ENCODE measurements at places on chromosomes 11 and 22. TPM values are rescaled to one million over a fixed set of nuclear protein-coding genes. Genes with fewer than 3 reads are reported as not detected.

The OR8K3 gene
- polyA plus RNA-seq, result not detected

The RIC3 gene
- polyA plus RNA-seq, result 72.4 TPM

- no peaks in the 10 kb centered on the region for H3K36me3 ChIP-seq
- no peak overlapping the region for H3K27ac ChIP-seq
- H3K4me1 ChIP-seq, result peaks cover 13% of the 10 kb centered on the region
- H3K27me3 ChIP-seq, result no peaks in the 10 kb centered on the region
- no peak for DNase-seq
Measured at GRCh38 chr11:63609536-63609935, 4.7 kb downstream of the PLAAT3 start.

The SIDT2 gene
- polyA plus RNA-seq, result 291 TPM

DNA sequence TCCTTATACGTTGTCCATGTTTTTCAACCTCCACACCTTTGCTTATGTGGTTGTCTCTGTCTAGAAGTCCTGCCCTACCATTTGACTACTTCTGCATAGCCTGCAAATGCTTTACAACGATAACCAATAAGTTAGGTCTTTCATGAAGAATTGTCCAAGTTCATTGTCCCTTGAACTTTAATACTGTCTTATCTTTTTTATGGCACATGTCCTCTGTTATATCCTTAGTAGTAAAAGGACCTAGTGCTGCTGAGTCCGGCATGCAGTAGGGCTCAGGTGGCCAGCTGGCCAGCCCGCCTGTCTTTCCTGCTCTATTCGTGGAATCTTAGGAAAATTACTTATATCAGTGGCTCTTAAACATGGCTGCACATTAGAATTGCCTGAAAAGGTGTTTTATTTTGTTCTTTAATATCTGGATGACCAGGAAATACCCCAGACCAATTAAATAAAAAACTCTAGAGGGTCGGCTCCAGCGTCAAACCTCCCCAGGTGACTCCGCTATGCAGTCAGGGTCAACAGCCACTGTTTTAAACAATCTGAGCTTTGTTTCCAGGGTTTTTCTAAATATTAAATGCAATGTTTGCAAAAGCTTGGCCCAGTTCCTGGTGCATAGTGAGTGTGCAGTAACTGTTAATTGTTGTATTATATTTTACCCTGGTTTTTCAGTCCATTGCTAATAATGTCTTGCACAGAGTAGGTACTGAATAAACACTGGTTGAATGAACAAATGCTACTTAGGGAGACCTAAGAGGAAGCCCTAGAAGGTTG lies 64.6 kb upstream of the SESN3 start:
- H3K27ac ChIP-seq, result peak overlapping the region; percentile 81
- H3K4me1 ChIP-seq, result peaks cover 44% of the 10 kb centered on the region

DNA sequence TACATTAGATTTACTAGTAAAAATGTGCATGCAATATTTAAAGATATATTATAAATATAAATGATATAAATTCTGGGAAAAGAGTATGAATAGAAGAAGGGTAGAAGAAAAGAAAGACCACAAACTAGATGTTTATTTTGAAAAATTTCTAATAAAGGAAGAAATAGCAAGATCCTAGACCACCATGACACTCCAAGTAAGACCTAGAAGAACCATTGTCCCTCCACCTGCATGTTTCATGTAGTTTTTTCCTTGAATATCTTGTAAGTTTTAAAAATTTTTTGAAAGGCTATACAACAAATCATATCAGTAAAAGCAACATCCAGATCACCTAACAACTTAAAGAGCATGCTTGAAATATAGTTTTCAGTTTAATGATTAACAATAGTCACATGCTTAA lies 46.8 kb downstream of the ARHGAP32 start:
- no peak overlapping the region for H3K27ac ChIP-seq
- DNase-seq, result no peak
- H3K4me3 ChIP-seq, result no peak overlapping the region

The SPON1 gene
- polyA plus RNA-seq, result 0.01 TPM

The PATE4 gene
- polyA plus RNA-seq, result not detected

The SHANK3 gene
- not detected for polyA plus RNA-seq

GRCh38 chr11:46198245-46199240 lies 77.3 kb upstream of the PHF21A start:
- no peaks in the 10 kb centered on the region for H3K4me1 ChIP-seq
- no peaks in the 10 kb centered on the region for H3K27me3 ChIP-seq
- no peak for DNase-seq
- no peak overlapping the region for H3K4me3 ChIP-seq
- no peaks in the 10 kb centered on the region for H3K36me3 ChIP-seq

- no peak overlapping the region for H3K27ac ChIP-seq
- no peaks in the 10 kb centered on the region for H3K27me3 ChIP-seq
- H3K4me3 ChIP-seq, result no peak overlapping the region
Measured at GRCh38 chr11:70424765-70425344, 26.5 kb downstream of the CTTN start.

DNA sequence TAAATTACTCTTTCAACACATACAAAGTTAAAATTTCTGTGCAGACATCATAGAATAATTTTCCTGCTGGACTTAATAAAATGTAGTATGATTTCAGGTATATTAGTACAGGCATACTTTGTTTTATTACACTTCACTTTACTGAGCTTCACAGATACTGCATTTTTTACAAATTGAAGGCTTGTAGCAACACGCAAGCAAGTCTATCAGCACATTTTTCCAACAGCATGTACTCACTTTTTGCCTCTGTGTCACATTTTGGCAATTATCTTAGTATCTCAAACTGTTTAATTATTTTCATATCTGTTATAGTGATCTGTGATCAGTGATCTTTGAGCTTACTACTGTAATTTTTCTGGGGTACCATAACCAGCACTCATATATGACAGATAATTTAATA lies 44.5 kb downstream of the BBOX1 start:
- H3K4me1 ChIP-seq, result no peaks in the 10 kb centered on the region
- DNase-seq, result no peak
- no peak overlapping the region for H3K4me3 ChIP-seq
- H3K27ac ChIP-seq, result no peak overlapping the region
- no peaks in the 10 kb centered on the region for H3K36me3 ChIP-seq

The NCF4 gene
- polyA plus RNA-seq, result 175 TPM

DNA sequence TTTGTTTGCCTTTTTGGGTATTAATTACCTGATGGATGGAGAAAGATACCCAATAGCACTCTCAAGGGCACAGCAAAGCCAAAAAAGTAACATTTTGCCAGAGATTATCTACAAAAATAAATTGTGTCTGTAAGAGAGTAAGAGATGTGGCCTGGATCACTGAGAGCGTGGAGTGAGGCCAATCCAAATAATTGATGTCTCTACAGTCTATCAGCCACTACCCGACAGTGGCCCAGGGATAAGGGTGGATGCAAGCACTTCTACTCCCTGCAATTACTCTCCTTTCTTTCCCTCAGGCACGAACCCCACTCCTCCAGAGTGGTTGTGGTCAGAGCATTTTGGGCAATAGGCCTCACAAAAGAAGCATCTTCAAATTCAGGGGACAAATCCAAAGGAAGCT lies 92.3 kb upstream of the ZC3H12C start:
- no peaks in the 10 kb centered on the region for H3K4me1 ChIP-seq
- no peak overlapping the region for H3K27ac ChIP-seq
- no peaks in the 10 kb centered on the region for H3K27me3 ChIP-seq

The KRTAP5-1 gene
- polyA plus RNA-seq, result not detected

The CD82 gene
- polyA plus RNA-seq, result 131 TPM

The CSNK1E gene
- polyA plus RNA-seq, result 113 TPM

The TREH gene
- polyA plus RNA-seq, result not detected

GRCh38 chr11:63503492-63503891 lies 2.4 kb upstream of the LGALS12 start:
- H3K4me1 ChIP-seq, result peaks cover 4% of the 10 kb centered on the region
- H3K27me3 ChIP-seq, result no peaks in the 10 kb centered on the region
- no peak for DNase-seq
- no peaks in the 10 kb centered on the region for H3K36me3 ChIP-seq
